Aortic smooth muscle cell (primary cell): ENCODE measurements at places on chromosomes 1 and 21. TPM values are rescaled to one million over a fixed set of nuclear protein-coding genes. Genes with fewer than 3 reads are reported as not detected.

PRKCZ gene
- 1.1 and 2.2 TPM in 2 replicates for total RNA-seq

NDUFV3 gene
- 47.4 and 55.0 TPM in 2 replicates for total RNA-seq

ATP1A4 gene
- total RNA-seq = not detected in 2 replicates

DMRTA2 gene
- total RNA-seq = 0.12 and 0.13 TPM in 2 replicates

TNFSF4 gene
- total RNA-seq = 1.2 and 2.1 TPM in 2 replicates

ADORA1 gene
- total RNA-seq = 0.26 TPM in 1 of 2 replicates, not detected in the other

ZBTB18 gene
- 7.4 and 8.1 TPM in 2 replicates for total RNA-seq

LCE2B gene
- total RNA-seq = not detected in 2 replicates

C8A gene
- total RNA-seq = not detected in 2 replicates

TRMT1L gene
- total RNA-seq = 18.6 and 22.9 TPM in 2 replicates

C1orf50 gene
- 3.3 and 3.8 TPM in 2 replicates for total RNA-seq

INPP5B gene
- 27.4 and 30.4 TPM in 2 replicates for total RNA-seq

LCE2A gene
- total RNA-seq = not detected in 2 replicates

TRIM67 gene
- total RNA-seq = under 0.01 TPM in 1 of 2 replicates, not detected in the other

KRTAP19-4 gene
- not detected in 2 replicates for total RNA-seq

KHDC4 gene
- total RNA-seq = 24.0 and 27.4 TPM in 2 replicates

KIAA1614 gene
- total RNA-seq = 6.9 and 7.6 TPM in 2 replicates

KCNE1 gene
- total RNA-seq = 0.53 and 0.87 TPM in 2 replicates

FPGT gene
- total RNA-seq = 13.9 and 19.8 TPM in 2 replicates

ANXA9 gene
- total RNA-seq = 0.06 and 0.26 TPM in 2 replicates

TP73 gene
- total RNA-seq = not detected in 2 replicates

PCSK9 gene
- 0.25 and 0.40 TPM in 2 replicates for total RNA-seq

GNG12 gene
- total RNA-seq = 300 and 324 TPM in 2 replicates

BATF3 gene
- total RNA-seq = 0.87 and 2.8 TPM in 2 replicates

GCSAML gene
- total RNA-seq = not detected in 2 replicates

G0S2 gene
- total RNA-seq = 12.8 and 22.5 TPM in 2 replicates

HSD11B1 gene
- 6.0 and 52.4 TPM in 2 replicates for total RNA-seq

PTGFRN gene
- 94.3 and 96.2 TPM in 2 replicates for total RNA-seq

NEXN gene
- total RNA-seq = 11.2 and 26.5 TPM in 2 replicates

TMEM200B gene
- 11.5 and 12.2 TPM in 2 replicates for total RNA-seq

ADCY10 gene
- total RNA-seq = under 0.01 and 0.26 TPM in 2 replicates

AVPR1B gene
- not detected in 2 replicates for total RNA-seq

NR0B2 gene
- total RNA-seq = not detected in 2 replicates

USF1 gene
- total RNA-seq = 73.6 and 80.6 TPM in 2 replicates

CTTNBP2NL gene
- 14.4 and 20.7 TPM in 2 replicates for total RNA-seq

TUFT1 gene
- total RNA-seq = 3.0 and 4.1 TPM in 2 replicates

ADAMTS5 gene
- 2.6 and 7.1 TPM in 2 replicates for total RNA-seq

ERG gene
- 16.0 and 59.9 TPM in 2 replicates for total RNA-seq

TBX19 gene
- 0.53 and 0.75 TPM in 2 replicates for total RNA-seq

DDX59 gene
- 18.0 and 20.0 TPM in 2 replicates for total RNA-seq

CHODL gene
- 0.25 and 0.26 TPM in 2 replicates for total RNA-seq
